ENCODE measurements at places on chromosomes 1 and 21. TPM values are rescaled to one million over a fixed set of nuclear protein-coding genes. Genes with fewer than 3 reads are reported as not detected.
A peak's percentile ranks its signal among the peaks of the same experiment; 100 is the strongest.

DNA sequence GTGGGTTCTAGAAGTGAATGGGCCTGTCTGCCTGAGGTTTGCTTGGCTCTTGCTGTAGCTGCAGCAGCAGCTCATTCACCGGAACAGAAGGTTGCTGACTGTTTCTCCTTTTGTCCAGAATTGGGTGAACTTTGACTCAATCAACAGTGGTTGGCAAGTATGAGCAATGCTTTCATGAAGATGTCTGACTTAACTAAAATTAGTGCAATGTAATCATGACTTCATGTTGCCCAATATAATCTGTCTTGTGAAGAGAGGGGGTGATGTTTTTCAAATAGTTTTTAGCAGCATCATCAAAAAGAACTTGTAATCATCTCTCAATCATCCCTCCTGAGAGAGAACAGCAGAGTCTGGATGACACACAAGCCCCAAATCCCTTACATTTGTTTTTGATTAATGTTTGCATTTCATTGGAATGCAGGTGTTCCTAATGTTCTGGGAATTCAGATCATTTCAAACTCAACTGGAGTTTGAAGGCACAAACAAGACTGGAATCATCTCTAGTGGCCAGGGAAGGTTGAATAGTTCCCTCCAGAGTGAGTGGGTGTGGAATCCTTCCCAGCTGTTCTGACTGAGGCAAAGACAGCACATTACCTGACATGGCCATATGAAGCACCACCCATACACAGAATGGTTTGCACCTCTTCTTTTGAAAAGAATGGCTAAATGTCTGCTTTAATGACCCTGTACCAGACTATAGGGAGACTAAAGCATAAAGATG is 82.9 kb downstream of the HLX start:
- DNase-seq: no peak

- DNase-seq: no peak
Observed at GRCh38 chr1:8666389-8667167, 150.9 kb downstream of the RERE start.

DNA sequence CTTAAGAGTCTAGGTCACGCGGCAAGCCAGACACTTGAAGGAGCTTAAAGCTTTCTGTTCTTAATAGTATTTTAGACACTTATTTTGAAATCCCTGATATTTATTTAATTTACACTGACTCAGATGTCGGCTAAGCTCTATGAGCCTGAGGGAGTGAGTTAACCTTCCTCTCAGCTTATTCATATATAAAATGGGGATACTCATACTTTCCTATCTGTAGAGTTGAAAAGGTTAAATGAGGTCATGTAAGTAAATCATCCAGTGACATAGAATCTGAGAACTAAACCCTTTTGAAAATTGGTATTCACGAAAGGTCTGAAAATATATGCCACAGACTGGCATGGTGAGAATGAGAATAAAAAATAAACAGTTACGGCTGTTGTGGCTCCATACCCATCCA is 1.4 kb upstream of the GPR161 start:
- no peak for DNase-seq

DNA sequence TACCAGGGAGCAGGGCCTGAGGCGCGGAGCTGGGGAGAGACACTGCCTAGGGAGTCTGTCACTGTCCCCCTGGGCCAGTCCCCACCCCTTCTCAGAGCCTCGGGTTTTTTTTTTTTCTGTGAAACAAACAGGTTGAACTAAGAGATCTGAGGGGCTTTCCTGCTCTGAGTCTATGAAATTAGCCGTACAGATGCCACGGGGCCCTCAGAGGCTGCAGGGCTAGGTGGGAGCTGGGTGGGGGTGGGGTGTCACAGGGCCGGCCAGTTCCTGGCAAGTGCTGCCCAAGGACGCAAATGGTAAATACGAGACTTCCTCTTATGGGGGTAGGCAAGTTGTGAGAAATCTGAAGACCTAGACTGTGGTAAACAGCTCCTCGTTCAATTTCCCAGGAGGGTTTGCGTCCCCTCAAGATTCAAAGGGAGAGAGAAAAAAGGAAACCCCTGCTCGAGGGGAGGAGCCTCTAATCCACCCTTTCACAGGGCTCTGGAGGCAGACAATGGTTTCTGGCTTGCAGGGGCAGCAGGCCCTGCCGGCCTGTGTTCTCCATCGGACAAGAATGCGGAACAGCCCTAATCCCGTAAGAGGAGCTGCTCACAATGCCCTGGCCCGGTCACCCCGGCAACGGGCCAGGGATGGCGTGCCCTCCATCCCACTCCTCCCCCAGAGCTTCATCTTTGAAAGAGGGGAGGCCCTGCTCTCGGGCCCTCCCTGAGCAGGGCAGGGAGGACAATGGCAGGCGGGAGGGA is 7.8 kb downstream of the NUAK2 start:
- DNase-seq: peak; percentile 63

- DNase-seq: no peak
Observed at GRCh38 chr1:62301726-62302390, 17.4 kb downstream of the KANK4 start.

DNA sequence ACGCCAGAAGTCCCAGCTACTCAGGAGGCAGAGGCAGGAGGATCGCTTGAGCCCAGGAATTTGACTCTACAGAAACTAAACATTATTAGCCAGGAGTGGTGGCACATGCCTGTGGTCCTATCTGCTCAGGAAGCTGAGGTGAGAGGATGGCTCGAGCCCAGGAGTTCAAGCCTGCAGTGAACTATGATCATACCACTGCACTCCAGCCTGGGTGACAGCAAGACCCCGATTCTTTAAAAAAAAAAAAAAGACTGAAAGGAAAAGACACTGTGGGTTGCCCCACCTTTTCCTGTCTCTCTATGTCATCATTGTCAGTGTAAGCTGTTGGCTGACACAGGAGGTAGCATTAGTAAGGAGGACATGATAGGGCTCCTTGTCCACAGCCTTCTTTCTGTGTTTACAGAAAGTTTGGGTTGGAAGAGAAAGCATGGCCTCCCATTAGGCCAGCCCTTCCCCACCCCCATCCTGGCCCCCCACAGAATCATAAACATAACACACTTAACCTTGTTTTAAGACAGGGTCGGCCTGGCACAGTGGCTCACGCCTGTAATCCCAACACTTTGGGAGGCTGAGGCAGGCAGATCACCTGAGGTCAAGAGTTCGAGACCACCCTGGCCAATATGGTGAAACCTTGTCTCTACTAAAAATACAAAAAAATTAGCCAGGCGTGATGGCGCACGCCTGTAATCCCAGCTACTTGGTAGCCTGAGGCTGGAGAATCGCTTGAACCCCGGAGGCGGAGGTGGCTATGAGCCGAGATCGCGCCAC is 20.6 kb upstream of the RCAN3 start:
- no peak for DNase-seq

Gene SHCBP1L
- not detected for total RNA-seq

DNA sequence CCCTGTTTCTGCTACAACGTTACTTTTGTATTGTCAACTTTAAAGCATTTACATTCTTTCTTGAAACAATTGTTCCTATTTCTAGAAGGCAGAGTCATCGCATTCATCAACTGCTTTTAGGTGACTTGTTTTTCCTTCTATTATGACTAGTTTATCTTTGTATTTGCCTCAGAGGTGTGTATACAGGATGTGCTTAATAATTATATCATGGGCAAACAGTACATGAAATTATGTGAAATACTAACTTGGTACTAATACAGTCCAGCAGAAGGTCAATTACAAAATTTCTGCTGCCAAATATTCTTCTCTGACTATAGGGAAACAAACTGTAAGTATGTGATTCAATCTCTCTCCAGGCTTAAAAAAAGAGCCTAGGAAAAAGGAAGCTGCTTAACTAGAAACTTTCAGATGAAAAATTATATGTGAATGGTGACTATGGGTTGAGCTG is 101.6 kb downstream of the C4BPA start:
- DNase-seq: no peak

- no peak for DNase-seq
Observed at GRCh38 chr21:27715131-27715530, 748.2 kb upstream of the ADAMTS5 start.

GRCh38 chr1:111032295-111032897 is 68.7 kb upstream of the LRIF1 start:
- DNase-seq: no peak

DNA sequence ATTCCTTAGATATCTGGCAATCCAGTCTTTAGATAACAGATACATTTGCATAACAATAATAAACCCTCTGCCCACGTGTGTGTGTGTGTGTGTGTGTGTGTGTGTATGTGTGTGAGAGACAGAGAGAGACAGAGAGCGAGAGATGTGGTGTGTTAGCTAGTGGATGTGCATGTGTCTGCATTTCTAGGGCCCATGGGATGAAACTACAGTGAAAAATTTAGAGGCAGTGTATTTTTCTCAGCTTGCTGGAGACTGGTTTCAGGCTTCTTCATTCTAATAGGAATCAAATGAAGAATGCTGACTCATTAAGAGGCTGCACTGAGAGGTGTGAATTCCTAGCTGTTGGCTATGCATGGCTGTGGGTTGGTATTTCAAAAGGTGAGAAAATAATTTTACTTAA is 303.2 kb downstream of the LMX1A start:
- no peak for DNase-seq

DNA sequence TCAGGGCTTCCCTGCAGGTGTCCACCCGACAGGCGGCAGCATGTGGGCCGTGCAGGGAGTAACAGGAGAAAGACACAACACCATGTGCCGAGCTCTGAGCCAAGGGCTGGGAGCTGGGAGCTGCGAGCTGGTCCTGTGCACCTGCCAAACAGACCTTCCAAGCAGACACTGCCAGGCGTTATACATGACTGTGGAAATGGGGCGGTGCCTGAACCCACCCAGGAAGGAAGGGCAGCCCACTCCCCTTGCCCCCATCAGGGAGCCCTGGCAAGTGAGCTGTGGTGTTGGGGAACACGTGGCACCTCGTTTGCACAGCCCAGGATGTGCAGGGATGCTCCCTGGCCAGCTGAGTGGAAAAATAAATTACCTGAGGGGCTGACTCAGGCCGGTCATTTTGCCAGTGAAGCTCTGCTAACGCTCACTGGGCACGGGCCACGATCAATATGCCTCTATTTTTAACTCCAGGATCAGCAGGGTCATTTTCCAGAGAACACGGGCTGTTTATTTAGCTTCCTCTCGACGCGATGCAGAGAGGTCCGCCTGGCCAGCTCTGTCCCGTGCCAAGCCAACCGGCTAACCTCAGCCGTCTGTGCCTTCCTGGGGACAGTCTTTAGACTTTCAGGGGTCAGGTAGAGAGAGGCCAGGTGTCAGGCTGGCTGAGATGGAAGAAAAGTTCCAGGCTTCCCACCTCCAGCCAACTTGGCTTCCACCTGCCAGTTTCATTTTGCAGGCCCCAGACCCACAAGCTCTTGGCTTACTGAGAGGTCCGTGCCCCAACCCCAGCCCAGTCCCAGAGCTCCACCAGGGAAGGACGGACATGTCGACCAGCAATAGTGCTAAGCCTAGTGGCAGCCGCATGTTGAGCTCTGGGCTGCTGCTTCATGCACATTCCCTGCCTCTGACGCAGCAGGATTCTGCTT is 196.7 kb upstream of the VAMP3 start:
- DNase-seq: peak; percentile 28

DNA sequence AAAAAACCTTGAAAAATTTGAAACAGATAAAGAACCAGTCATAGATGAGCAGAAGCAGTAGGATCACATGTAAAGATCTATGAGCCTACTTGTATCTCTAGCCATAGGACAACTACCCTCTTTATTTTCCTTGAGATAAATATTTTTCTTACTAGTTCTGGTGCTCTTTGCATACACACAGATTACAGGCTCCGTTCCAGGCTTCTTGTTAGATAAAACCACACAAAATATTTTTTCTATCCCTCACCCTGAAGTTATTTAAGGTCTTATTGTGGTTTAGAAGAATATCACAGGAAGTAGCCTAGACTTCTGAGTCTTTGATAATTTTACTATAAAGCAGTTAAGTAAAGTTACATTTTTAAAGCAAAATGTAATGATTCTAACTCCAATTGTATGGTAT is 512.2 kb downstream of the NEGR1 start:
- no peak for DNase-seq

DNA sequence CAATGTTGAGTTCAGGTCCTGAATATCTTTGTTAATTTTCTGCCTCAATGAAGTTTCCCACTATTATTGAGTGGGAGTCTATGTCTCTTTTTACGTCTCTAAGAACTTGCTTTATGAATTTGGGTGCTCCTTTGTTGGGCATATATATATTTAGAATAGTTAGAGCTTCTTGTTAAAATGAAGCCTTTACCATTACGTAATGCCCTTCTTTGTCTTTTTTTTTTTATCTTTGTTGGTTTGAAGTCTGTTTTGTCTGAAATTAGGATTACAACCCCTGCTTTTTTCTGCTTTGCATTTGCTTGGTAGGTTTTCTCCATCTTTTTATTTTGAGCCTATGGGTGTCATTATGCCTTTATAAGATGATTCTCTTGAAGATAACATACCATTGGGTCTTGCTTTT is 10.9 kb downstream of the CLCA4 start:
- DNase-seq: no peak

Gene AKR7A3
- total RNA-seq: 0.20 TPM

DNA sequence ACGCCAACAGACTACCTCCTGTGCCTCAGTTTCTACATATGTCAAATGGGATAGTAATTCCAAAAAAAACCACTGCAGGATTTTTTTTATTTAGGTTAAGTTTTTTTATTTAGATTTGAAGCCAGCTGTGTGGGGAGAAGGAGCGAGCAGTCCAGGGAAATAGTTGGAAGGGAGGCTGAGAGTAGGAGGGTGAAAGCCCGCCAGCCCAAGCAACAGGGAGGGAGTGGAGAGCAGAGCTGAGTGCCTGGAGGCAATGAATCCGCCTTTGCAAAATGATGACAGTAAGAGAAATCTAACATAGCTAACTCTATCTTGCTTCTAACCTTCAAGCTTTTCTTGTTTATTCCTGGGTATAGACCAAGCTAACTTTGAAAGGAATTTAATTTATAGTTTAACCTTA is 15.6 kb upstream of the C1orf198 start:
- DNase-seq: no peak

DNA sequence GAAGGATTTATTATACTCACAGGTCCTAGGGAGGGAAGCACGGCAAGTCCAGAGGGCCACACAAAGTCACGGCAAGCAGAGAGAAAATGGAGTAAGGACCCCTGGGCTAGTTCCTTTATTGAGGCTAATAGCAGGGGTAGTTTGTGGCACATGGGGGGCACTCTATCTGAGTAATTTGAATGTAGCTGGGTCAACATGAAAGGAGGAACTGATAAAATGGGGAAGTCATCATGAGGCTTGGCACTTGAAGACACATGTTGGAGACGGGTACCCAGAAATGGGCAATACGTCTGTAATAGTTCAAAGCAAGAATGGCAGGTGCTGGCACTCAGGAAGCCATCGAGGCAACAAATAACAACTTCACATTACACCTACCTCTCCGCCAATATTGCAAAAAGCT is 1136.4 kb downstream of the MRPL39 start:
- no peak for DNase-seq

DNA sequence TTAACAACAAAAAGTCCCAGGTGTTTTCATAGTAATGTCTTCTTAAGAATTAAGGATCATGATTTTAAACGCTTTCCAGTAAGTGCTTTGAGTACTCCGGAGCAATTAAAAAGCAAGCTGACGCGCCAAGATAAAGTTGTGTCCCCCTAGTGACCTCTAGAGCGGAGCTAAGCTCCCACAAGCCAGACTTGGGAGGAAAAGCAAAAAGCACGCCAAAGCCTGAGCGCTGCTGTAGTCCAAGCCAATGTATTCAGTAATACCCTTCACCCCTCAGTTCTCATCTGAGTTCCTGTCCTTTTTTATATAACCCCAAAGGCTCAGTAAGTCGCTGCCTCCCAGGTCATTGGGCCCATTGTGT is 3.5 kb upstream of the SLC44A5 start:
- no peak for DNase-seq

All from left ventricle myocardium superior (tissue), 1 donor.